A172 (cell line): ENCODE measurements at places on chromosomes 2 and 18. TPM values are rescaled to one million over a fixed set of nuclear protein-coding genes. Genes with fewer than 3 reads are reported as not detected.

- peak; percentile 56 for DNase-seq
These were observed 619 bp upstream of the FAM168B start for GRCh38 chr2:131093696-131094462.

DNA sequence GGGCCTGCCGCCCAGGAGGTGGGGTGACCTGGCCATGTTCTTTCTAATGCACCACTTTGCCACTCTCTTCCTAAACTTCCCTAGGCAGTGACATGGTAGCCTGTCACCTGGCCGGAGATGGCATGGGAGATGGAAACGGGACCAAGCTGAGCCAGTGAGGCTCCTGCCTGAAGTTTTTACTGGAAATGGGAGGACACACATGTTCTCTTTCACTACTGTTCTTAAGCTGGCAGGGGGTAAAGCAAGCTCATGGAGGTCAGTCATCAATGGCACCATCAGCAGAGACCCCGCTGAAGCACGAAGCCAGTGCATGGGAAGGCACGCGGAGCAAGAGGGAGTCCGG, 50.7 kb downstream of the ATIC start:
- DNase-seq: no peak

DNA sequence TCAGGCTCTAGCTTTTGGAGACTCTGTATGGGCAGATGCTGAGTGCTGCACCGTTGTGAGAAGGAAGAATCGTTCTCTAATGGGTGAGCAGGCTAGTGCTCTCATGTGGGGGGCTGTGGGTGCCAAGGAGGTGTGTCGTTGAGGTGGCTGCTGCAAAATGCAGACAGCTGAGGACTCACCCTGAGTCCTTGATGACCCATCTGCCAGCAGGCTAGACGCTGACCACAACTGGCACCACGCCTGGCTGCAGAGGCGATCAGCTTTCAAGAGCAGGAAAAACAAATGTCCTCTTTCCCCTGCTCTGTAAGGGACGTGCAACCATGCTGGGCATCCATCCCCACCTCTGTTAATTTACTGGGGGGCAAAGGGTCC, 48.2 kb downstream of the HAUS1 start:
- DNase-seq: peak; percentile 77

GRCh38 chr18:59272891-59273758, at the start of gene RAX:
Gene RAX (minus strand): TSS chr18:59273454. CDS start chr18:59273206, 248 bp downstream.
- no peak for DNase-seq

LRRTM4 gene
- total RNA-seq: 0.12 and 0.36 TPM in 2 replicates
